ENCODE measurements at places on chromosomes 4 and X.
A peak's percentile ranks its signal among the peaks of the same experiment; 100 is the strongest.

DNA sequence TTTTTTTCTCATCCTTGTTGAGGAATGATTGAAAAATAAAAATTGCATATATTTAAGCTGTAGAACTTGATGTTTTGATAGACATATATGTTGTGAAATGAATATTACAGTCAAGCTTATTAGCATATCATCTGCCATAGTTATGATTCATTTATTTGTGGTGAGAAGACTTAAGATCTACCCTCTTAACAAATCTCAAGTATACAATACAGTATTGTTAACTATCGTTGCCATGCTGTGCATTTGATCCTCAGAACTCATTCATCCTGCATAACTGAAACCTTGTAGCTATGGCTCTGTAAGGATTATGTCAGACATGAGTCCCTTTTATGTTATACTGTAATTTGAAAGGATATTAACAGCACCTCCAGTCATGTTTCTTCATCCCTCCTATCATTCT, 2045.3 kb downstream of the ARAP2 start:
- no peak for DNase-seq

DNA sequence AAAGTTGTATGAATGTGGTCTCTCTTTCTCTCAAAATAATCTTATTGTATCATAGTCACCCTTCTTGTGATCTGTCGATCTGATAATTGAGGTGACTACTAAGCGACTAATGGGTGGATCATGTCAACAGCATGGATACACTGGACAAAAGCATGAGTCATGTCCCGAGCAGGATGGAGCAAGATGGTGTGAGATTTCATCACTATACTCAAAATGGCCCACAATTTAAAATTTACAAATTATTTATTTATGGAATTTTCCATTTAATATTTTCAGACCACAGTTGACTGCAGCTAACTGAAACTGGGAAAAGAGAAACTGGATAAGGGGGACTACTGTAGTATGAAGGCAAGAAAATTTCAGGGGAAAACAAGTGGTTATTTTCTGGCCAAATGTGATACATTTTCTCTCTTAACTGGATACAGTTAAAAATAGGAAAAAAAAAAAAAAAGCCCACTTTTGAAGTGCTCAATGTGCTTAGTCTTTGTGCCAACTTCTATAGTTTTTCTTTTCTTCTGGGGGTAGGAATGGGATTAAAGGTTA, 25.3 kb downstream of the FAM241A start:
- DNase-seq = no peak

DNA sequence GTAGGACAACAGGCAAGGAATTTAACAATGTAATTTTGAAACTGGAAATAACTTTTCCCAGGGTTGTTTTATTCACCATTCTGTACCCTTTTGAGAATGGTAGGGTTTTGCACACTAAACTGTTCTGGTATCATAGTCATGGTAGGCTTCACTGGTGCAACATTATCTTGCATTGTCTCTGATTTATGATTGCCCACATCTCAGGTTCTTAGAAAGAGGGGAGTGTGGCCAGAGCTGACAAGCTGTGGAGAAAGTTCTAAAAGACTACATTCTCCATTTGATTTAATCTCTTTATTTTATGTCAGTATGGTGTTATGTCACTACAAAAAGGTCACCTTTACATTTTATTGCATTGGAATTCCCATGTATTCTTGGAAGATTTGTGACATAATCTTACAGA, 447.3 kb downstream of the GRIA2 start:
- DNase-seq = no peak

- no peak for DNase-seq
These were observed 21.2 kb downstream of the FGFBP1 start for GRCh38 chr4:15917297-15917696.

GRCh38 chrX:133495464-133496391, 80.4 kb upstream of the GPC4 start:
- peak; percentile 11 for DNase-seq

DNA sequence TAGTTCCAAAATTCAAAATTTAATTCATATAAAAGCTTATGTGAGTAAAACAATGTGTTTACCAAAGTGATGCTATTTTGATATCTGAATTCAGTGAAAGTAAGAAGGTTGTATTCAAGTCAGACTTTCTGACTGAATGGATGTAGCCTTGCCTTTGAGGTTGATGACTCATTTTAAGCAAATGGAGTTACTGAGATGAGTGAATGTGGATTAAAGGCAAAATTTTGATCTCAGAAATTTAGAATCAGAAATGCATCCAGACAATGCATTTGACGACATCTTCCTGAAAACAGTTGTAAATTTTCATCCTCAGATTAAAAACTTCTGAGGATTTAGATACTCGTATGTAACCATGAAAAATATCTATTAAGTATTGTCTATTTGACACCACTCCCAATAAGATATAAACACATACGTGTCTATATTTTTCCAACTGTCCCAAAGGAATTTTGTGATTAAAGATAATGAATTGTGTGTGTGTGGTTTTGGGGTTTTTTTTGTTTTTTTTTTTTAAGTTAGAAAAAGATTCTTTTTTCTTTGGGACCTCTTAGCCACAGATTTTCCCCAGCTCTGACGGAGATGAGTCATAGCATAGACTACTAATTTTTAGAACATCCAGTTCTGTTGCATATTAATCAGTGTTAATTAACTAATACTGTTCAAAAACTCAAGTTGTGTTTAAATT, 34.4 kb downstream of the NFKB1 start:
- no peak for DNase-seq

GRCh38 chr4:147924604-147925412, 192.9 kb downstream of the ARHGAP10 start:
- peak; percentile 68 for DNase-seq

GRCh38 chr4:910366-911091, 21.6 kb downstream of the GAK start:
- no peak for DNase-seq

- no peak for DNase-seq
These were observed 745.1 kb upstream of the TENM3 start for GRCh38 chr4:181498148-181498547.

GRCh38 chrX:122504026-122504425, 680.1 kb upstream of the GRIA3 start:
- no peak for DNase-seq

GRCh38 chr4:34790131-34790530, 1454.2 kb downstream of the ARAP2 start:
- no peak for DNase-seq

DNA sequence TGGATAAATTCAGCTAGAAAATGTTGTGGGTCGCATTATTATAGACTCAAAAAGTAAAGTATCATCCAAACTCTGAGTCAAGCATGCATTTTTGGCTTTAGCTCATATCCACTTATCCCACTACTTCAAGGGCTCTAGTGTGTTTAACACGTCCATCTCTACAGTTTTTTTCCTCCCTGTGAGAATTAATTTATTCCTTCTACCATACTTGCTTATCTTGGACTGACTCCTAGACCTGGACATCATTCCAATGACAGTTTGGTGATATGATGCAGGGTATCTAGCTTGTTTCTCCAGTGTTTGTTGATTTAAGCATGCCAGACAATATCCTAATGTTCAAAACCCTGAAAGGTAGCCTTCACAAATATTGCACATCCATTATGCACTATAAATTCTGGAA, 1037.1 kb upstream of the INTU start:
- DNase-seq = no peak

DNA sequence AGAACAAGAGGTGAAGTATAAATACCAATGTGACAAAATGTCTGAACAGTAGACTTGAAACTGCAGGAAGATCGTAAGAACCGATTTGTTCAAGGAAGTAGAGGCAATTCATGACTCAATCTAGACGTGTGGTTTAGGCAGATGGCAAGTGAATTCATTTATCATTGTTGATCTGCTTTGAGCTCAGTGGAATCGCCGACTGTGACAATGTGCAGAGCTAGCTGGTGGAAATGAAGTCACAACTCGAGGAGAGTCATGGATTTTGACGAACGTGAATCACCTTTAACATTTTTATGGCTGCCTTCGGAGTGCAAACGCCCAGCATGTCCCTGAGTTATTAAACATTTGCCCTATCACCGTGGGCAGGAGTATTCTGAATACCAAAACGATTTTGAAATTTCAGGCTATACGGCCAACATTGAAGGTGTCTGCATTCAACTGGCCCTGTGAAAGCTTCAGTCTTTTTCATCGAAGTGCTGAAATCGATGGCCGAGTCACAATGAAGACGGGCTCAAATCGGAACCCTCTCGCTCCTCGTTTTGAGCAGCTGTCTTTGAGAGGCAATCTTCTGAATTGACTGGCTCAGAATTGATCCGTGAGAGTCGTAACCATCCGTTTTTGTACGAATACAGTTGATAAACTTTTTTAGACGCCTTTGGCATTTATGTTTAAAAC, 689 bp upstream of the OGT start:
- peak; percentile 21 for DNase-seq

Measured in Ammon's horn (tissue), 1 donor.